ENCODE measurements at places on chromosomes 6 and 20.

- no peak for DNase-seq
Observed at GRCh38 chr20:25369529-25369928, 21.1 kb downstream of the ABHD12 start.

GRCh38 chr6:96812077-96812703, 25.1 kb downstream of the GPR63 start:
- peak; percentile 20 for DNase-seq

- DNase-seq: no peak
Observed at GRCh38 chr6:167668754-167669552, 157.8 kb upstream of the AFDN start.

DNA sequence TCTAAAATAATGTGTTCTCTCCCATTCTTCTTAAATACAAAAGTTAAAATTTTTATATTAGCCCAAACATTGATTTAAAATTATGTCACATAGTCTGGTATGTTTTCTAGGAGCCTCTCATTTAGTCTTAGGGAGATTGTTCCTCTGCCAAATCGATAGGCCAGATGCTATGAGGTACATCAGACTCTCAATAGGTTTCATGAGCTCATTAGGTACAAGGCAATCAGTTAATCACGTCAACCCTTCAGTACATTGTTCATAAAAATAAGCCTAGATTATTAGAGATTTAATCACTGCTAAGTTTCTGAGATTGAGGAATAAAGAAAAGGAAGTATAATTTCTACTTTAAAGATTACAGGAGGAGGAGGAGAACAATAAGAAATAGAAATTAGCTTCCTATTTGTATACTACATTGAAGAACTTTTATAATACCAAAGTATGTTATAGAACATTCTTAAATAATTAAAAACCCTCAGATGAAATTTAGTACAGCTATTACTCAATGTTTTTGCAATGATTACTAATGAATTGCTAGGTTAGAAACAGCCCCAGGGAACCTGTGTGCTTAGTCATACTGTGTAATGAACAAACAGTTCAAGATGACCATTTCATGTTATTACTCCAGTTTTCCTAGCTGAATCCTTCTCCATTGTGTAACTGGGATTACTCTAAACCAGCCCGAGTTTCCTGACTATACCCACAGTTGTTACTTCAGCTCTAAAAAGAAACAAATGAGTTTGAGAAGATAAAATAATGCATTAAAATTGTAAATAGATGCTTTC, 117.0 kb downstream of the BMP5 start:
- no peak for DNase-seq

- no peak for DNase-seq
Observed at GRCh38 chr20:39888310-39888709, 800.7 kb downstream of the MAFB start.

DNA sequence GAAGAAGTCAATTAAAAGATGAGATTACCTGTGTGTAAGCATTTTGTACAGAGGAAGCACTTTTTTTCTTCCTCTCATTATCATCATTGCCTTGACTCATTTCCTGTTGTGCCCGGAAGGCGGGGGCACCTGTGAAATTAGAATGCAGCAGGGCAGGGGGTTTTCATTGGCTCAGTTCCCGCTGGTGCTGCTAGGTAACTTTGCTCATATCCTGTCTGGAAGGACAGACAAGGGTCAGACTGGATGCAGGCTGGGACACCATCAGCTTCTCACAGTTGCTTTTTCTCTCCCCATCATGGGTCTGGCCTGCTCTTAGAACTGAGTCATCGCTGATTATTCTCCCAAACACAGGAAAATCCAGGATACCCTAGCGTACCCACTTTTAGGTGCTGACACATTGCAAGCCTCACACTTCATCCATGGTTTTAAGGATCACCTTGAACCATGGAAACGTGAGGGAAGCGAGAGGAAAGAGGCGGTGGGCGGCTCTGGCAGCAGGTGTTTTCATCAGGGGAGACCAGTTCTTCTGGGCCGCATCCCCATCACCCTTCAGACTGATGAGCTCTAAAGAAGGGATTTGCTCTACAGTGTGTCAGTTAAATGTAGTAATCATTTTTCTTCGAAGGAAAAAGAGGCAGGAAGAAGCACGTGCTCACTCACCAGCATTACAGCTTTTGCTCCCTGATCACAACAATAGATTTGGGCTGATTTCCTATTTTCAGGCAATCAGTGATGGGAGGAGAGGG, 195.7 kb upstream of the SASH1 start:
- DNase-seq: no peak

DNA sequence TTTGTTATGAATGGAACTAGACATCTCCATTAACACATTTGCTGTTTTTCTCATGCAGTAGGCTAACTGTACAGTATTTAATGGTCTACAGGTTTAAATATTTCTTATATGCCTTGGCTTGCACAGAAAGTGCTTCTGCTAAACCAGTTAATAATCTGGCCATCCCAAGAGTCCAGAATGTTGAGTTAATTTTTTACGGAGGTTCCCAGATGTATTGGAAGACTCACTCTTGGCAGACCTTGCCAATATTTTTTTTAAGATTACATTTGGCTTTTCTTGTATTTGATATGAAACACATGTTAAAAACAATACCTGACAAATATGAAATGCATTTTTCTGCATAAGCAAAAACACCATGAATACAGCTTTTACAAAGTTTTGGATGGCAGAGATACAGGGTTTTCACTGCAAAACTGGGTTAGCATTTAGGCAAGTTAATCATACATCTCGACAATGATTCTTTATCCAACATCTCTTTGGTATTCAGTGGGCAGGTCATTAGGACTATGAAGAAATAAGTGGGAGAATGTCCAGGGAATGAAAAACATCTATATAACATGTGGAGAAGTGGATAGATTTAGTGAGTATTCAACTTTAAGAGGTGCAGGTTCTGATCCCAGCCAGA, 94.0 kb downstream of the SGK1 start:
- DNase-seq: no peak
